Fibroblast of skin of right biceps (primary cell): ENCODE measurements at places on chromosomes 7 and 10.

DNA sequence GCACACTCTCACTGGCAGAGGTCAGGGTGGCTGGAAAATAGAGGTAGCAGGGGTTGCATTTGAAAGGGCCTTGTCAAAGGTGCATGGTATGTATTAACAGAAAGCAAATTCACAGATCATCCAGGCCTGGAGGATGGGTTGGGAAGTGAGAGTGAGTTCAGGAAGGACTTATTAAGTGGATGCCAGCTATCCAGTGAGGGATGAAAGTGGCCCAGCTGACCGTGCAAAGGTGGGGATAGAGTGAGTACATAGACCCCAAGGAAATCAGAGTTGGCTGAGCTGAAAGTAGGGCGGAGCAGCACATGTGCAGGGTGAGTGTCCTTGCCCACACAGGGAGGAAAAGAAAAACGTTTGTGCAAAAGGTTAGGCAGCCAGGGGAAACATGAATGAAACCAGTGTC, 58.1 kb downstream of the HECW1 start:
- DNase-seq = no peak

GRCh38 chr10:121702351-121703320, 104.4 kb upstream of the FGFR2 start:
- DNase-seq = peak; percentile 93

GRCh38 chr10:122468926-122469781, 7.8 kb downstream of the HTRA1 start:
- peak; percentile 99 for DNase-seq

DNA sequence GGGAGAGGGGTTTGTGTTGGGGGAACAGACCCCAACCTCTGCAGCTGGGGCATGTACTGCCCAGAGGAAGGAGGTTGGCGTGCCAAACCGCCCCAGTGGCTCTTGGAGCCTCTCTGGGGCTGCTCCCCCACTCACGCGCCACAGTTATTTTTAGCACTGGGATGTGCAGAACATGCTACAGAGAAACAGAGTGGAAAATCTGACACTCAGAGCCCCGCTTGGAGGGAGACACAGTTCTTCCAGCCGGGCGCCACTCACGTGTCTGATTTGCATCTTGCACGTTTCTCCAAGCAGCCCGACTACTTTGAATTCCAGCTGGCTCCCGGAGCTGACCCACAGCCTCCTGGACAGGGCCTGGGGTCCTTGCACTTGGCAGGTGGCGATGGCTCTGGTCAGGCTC, 182.0 kb downstream of the RPS24 start:
- peak; percentile 93 for DNase-seq

DNA sequence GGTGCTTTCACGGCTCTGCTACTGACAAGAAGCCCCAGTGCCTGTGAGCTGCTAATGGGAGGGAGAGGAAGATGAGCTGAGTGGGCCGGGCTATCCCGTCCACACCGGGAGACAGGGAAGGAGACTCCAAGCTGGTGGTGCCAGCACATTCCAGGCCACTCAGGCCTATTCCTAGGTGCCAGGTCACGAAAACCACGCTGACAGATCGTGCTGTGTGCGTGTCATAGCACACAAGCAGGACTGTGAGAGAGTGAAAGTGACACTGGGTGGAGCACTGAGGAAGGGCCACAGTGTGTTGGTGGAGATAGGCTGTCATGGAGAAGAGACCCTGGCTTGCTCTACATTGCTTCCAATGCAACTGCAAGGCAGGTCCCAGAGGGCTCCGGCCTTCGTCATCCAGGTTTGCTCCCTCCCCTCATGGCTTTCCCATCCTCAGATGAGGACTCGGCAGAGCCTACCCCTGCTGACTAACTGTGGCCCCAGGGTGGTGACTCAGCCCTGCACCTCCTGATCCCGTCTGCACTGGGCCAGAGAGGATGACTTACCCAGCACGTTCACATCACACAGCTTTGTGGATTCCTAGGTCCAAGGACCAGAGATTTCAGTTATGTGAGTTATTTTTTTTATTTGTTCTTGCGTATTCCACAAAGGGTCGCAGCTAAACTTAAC, 167.3 kb downstream of the EGFR start:
- peak; percentile 91 for DNase-seq

DNA sequence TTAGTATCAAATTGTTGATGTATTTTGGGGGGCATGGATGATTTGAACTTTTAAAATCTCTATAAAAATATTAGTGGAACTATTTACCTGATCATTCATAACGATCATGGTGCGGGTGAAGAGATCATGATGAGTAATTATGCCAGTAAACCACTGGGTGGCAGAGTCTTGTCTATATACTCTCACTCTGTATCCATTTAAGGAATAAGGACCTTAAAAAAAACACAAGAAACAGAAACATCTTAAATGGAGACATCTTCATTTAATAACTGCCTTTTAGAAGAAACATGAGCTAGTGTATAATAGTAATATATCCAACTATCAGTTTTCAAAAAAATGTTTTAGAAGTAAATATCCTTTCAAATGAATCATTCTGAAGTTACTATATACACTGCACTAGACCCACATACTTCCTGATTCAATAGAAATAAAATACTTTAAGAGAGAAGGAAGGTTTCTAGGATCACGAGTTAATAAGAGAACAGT, 84.0 kb downstream of the NRBF2 start:
- DNase-seq = peak; percentile 66

- DNase-seq = no peak
Measured at GRCh38 chr10:93058139-93058538, 2.5 kb upstream of the CYP26C1 start.

DNA sequence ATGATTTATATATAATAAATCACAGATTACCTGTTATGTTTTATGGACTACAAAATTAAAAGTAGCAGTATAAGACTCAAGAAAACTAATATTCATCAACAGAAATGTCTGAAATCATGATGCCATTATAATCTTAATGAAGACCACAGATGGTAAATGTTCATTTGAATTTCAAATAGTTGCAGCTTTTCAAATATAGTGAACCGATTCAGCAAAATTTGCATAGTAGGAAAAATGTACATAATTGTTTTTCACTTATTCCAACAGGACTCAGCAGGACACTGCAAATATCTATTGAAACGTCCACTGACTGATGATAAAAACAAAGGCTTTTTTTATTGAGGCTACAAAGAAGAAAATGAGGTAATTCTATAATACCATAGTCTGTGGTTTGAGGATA, 51.2 kb upstream of the LSM8 start:
- no peak for DNase-seq
